HepG2 (cell line): ENCODE measurements at places on chromosomes 6 and 20.
A peak's percentile ranks its signal among the peaks of the same experiment; 100 is the strongest.

- DNase-seq = peak; percentile 75
Observed at GRCh38 chr6:35919085-35919826, 1.6 kb downstream of the SRPK1 start.

DNA sequence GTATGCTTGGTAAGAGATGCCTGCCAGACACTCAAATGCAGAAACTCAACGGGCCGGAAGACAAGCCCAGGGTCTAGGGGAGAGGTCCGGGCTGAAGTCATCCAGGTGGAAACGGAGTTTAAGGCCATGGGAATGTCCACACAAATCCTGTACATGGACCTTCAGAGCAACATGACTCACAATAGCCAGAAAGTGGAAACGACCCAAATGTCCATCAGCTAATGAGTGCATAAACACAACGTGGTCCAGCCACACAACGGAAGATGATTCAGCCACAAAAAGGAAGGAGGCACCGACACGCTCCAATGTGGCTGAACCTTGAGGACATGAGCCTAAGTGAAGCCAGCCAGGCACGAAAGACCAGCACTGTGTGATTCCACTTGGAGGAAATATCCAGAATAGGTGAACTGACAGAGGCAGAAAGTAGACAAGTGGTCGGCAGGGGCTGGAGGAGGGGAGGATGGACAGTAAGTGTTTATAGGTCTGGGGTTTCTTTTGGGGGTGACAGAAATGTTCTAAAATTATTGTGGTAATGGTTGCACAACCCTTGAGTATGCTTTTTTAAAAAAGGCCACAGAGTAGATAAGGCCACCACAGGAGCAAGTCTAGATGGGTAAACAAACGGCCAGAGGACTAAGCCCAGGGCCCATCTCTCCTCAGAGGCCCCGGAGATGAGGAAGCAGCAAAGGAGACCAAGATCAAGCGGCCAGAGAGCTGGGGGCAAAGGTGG lies 105.6 kb downstream of the PREX1 start:
- DNase-seq = no peak

DNA sequence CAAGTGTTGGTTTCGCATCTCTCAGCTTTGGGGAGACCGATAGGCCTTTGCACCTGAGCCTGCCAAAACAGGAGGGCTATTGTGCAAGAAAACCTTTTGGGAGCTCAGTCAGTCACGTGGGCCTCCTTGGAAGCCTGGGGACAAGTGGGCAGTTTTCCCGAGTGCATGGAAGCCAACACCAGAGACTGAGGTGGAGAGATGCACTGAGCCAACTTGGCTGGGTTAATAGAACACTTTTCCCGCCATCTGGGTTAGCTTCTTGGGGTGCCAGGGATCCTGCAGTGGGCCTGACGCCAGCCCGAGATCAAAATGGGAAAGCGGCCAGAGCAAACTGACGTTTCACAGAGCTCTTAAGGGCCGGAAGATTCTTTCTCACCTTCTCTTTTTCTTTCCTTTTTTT lies 2.8 kb upstream of the OOEP start:
- DNase-seq = no peak

DNA sequence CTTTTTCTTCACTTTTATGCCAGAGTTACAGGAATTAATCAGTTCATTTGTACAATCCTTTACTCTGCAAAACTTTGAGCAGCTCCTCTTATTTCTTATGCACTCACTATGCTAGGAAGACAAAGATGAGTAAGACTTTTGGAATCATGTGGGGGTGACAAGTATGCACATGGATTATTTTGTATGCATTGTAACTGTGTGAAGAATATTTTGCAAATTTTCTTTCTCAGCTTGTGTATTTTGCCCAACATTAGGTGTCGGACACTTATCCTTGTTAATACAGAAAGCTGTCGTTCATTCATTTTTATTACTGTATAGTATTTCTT lies 88.6 kb downstream of the PPP1R14C start:
- DNase-seq = no peak

GRCh38 chr6:15400572-15401004 lies 154.7 kb downstream of the JARID2 start:
- no peak for DNase-seq

GRCh38 chr20:57414867-57415592 lies 23.8 kb downstream of the RBM38 start:
- no peak for DNase-seq

DNA sequence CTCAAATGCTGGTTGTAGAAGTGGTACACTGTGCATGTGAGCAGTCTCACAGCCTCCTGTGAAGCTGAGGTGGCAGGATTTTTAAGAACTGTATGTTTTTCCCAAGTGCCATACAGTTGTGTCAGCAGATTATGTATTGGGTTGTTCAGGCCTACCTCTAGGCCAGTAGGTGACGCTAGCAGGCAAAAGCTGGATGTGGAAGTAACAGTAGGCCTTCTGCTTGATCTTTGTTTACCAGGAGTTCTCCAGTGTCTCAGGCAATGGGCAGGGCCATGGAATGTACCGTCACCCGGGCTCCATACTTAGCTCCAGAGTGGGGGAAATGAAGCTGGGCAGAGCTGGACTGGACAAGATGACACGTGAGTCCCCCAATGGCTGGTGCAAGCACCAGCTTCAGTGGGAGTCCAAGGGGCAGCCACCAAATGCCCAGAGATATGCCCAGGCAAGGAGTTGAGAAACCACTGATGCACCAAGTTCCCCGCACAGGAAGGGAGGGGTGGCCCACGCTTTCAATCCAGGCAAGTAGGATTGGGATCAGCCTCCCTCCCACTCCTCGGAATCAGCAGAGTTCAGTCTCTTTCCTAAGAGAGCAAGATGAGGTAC lies 289.7 kb downstream of the HTR1B start:
- DNase-seq = peak; percentile 1

DNA sequence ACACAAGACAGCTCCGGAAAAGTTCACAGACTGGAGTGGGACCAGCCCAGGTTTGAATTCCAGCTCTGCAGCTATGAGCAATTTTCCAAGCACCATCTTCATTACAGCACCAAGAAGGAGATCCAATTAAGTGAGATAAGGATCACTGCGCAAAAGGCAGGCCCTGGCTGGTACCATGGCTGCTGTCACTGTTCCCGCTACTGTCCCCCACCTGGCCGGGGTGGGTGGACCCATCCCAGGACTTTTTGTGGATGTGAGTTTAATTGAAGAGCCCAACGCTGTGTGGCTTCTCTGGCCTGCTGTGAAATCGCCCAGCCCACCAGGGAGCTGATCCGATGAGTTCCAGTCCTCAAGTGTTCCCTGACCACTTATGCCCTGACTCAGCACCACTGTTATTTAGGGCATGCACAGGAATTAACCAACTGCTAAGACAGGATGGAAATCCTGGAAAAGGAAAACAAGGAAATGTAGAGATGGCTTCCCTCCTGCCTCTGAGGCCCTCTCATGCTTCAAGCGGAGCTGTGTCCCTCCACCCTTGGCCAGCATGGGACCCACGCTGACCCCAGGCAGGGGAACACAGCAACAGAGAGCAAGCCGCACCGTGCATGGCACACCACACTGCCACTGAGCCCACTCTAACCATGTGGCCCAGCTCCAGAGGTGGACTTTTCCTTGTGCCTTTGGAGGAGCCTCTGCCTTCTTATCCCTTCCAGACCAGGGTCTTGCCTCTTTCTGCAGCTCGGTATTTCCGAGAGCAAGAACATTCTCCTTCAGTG lies 150.0 kb upstream of the CST7 start:
- no peak for DNase-seq

DNA sequence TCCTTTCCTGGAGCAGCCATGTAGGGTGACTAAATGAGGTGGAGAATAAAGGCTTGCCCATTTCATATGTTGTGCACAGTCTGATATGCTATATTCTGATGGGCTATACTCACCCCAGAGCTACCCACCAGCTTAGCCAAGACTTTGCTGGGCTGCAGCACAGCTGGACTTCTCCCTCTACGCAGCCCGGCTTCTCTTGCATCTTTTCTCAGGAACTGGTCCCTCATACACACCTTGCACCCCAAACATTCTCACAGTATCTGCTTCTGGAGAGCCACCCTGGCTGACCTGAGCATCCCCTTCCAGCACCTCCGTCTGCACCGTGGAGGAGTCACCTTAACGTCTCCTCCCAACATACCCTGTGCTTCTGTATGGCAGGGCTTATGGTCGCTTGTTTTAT lies 150.8 kb upstream of the PMEPA1 start:
- no peak for DNase-seq

GRCh38 chr6:3607599-3607998 lies 143.9 kb downstream of the PXDC1 start:
- no peak for DNase-seq

GRCh38 chr20:24567508-24567907 lies 98.1 kb downstream of the SYNDIG1 start:
- no peak for DNase-seq

GRCh38 chr6:710601-711571 lies 17.9 kb upstream of the EXOC2 start:
- DNase-seq = no peak

DNA sequence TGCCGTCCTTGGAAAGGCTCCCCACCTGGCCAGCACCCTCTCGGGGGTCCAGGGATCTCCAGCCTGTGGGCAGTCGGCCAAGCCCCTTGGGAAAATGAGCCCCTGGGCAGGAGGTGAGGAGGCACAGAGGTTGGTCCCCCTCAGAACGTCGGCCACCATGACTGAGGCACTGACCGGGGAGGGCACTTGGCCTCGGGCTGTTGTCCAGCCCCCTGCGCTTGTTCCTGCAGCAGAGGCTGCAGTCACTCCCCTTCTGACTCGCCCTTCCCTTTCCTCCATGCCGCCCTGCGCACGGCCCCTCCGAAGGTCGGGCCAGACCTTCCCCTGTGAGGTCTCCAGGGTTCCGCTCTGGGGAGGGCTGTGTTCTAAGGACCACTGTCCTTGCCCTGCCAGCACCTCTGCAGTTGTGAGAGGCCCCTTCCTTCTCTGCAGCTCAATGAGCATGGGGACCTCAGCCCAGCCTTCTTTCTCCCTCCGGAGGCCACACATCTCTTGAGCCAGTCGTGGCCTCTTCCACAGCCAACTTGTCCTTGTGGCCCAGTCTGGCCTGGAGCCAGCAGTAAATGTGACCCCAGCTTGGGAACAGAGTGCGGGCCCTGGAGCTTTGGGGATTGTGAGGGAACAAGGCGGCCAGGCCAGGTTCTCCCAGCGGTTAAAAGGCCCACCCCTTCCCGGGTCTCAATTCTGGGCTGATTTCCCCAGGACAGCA lies 195.5 kb downstream of the DLL1 start:
- no peak for DNase-seq

DNA sequence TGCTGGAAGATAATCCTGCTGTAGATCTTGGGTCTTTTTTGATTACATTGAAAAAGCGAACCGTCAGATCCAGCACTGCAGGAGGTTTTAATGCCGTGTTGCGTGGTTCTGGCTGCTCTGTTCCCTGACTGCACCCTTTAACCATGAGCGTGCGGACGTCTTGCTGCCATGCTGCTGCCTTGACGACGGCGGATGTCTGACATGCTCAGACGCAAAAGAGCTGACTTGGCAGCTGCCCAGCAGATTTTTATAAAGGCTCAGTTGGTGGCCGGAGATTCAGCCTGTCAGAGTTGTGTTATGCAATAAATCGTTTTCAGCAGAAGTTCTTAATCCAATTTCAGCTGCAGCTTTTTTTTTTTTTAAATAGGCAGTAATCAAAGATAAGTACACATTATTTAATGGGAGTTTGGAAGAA lies 119.4 kb downstream of the JARID2 start:
- no peak for DNase-seq

GRCh38 chr20:12207875-12208274 lies 290.2 kb downstream of the BTBD3 start:
- peak; percentile 44 for DNase-seq

DNA sequence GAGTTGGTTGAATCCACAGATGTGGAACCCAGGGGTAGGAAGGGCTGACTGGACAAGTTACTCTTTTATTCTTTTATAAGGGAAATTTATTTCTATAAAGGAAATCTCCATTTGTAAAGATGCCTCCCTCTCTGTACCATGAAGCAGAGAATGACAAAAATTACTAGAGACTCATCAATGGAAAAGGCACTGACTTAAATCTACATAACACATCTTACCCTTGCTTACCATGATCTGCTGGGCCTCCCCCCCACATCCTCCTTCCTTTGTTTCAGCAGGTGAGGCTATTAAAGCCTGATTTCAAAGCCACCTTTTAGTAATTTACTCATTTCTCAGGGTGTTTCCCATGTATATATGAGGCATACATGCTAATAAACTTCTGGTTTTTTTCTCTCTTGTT lies 130.2 kb upstream of the HDDC2 start:
- no peak for DNase-seq

DNA sequence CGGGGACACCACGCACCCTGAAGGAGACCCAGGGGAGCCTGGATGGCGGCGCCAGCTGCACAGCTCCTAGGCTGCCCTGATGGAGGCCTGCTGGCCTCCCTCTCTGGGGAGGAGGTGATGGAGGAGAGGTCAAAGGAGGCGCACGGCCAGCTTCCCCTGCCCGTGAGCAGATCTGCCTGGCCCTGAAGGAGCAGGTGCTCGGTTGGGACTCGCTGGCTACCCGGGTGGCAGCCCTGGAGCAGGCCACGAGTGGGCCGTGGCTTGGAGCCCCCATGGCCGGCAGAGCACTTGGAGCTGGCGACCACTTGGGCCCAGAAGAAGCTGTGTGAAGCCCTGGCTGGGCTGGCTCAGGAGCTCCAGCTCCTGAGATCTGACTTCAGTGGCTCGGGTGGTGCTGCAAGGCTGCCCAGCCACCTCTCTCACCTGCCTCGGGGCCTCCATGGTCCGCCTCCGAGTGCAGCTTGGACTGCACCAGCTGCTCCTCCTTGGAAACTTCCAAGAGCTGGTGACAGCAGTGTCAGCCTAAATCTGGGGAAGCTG lies 7.5 kb upstream of the RAET1E start:
- DNase-seq = no peak

DNA sequence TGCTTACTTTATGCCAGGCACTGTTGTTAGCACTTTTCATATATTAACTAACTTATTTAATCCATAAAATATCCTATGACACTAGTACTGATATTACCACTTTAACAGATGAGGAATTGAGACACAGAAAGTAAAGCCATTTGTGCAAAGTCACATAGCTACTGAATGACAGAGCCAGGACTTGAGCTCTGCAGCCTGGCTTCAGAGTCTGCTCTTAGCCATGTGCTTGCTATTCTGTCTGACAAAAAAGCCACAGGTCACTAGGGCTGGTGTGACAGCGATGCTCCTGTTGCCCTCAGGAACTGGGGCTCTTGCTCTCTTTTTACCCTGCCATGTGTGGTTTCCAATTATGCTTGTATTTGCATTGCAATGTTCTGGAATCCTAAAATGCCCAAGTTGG lies 44.7 kb upstream of the RNF8 start:
- DNase-seq = no peak

GRCh38 chr20:53778041-53778516 lies 184.4 kb upstream of the ZNF217 start:
- no peak for DNase-seq
